ENCODE measurements at places on chromosomes 4 and X. TPM values are rescaled to one million over a fixed set of nuclear protein-coding genes. Genes with fewer than 3 reads are reported as not detected.

Gene RIPPLY1
- total RNA-seq: not detected

Gene CPZ
- total RNA-seq: 1.5 TPM

Gene SUPT20HL1
- total RNA-seq: not detected

Gene ATOH1
- total RNA-seq: 73.7 TPM

Gene EFNB1
- total RNA-seq: 92.2 TPM

Gene PPEF2
- total RNA-seq: not detected

Gene TEC
- total RNA-seq: 2.9 TPM

Gene PAGE2B
- not detected for total RNA-seq

Gene TXLNG
- 8.8 TPM for total RNA-seq

DNA sequence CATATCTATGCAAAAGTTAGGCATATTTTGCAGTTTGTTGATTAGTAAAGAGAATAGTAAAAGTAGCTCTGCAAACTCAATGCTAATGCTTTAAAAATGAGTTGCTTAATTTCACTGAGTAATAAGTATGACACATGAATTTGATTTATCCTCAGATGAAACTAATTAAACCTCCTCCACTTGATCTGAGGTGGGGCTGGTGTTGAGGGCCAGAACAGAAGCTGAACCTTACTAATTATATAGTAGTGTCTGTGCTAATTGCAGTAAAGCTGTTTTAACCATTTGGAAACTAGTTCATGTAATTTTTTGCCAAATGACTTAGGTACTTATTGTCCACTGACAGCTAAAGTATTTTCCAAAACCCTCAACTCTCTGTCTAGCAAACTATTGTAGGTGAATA, 7.7 kb upstream of the PGAM4 start:
- DNase-seq: no peak

DNA sequence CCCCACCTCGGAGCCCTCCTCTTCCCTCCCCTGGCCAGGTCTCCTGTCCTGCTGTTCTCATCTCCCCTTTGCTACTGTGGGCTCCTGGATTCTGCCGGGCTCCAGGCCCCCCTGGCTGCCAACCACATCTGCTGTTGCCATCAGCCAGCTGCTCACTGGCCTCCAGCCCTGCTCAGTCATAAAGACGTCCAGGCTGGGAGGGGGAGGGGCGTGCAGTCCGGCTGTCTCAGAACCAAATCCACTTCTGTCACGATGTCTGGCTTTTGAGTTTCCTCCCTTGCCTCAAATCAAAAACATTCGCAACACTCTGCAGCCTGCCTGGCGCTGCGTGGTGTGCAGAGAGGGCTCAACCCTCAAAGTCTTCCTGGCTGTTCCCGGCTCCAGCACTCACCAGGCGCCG, 7.1 kb downstream of the RASL11B start:
- DNase-seq: peak; percentile 50

- DNase-seq: no peak
Observed at GRCh38 chr4:88745581-88746163, 48.0 kb upstream of the NAP1L5 start.

- DNase-seq: no peak
Observed at GRCh38 chr4:184460499-184461285, 13.7 kb downstream of the IRF2 start.

- DNase-seq: no peak
Observed at GRCh38 chr4:166091912-166092510, 219.0 kb downstream of the TLL1 start.

GRCh38 chr4:159046683-159047082, 56.2 kb upstream of the RAPGEF2 start:
- no peak for DNase-seq

GRCh38 chr4:188613976-188614375, 474.7 kb downstream of the TRIML1 start:
- DNase-seq: no peak

GRCh38 chr4:81606166-81606565, 134.5 kb upstream of the RASGEF1B start:
- no peak for DNase-seq

- no peak for DNase-seq
Observed at GRCh38 chr4:128322986-128323385, 35.4 kb upstream of the PGRMC2 start.

- DNase-seq: no peak
Observed at GRCh38 chr4:145779319-145779801, 99.4 kb downstream of the C4orf51 start.

DNA sequence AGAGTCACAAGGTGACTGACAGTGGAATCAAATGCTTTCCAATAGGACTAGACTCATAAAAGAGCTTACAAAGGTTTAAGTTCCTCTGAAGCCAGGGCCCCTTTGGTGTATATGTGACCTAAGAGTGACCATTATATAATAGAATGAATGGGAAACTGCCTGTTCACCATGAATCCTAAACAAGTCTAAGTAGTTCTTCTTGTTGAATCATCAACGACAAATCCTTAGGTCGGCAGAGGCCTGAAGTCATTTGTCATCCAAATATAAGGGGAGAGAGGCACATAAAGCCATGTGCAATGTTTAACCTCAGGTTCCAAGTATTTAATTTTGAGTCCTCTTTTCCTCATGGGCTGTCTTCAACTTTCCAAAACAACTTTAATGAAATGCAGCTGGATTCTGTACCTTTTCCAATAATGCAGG, 122.4 kb downstream of the RASL11B start:
- no peak for DNase-seq

DNA sequence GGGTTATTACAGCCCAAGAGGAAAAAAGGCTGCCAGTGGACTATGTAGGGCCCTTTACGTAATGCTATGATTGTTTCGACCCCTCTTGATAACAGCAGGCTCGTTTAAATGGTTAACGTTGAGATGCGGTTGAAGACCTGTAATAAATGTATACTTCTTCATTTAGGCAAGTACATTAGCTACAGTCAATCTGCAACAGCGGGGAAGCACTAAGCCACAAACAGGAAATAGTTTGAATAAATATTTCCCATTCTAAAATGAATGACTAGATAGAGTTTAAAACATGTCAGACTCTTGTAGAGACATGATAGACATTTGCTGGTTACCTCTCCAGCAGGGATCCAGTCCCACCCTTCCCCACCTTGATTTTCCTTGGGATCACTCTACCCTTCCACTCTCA, 38.1 kb upstream of the STIM2 start:
- no peak for DNase-seq

- DNase-seq: no peak
Observed at GRCh38 chr4:73387552-73387951, 16.5 kb upstream of the ALB start.

- no peak for DNase-seq
Observed at GRCh38 chr4:76744241-76744921, 153.6 kb downstream of the SOWAHB start.

- DNase-seq: peak; percentile 25
Observed at GRCh38 chr4:82899374-82900065, 1.0 kb upstream of the THAP9 start.

DNA sequence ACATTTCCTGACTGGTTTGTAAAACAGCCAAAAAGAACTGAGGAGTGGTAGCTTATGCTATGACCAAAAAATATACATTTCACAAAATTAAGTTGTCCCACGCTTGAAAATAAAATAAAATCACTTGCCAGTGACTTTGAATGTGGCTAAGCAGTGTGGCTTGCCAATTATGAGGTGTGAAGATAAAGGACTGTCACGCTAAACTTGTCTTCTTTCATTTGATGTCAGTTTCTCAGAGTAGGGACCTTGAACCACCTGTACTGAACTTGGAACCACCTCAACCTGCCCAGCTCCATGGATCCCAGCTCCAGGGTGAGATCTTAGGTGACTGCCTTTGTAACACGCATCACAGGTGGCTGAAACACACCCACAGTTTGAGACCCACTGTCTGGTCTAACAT, 113.7 kb upstream of the TBL1X start:
- DNase-seq: no peak

DNA sequence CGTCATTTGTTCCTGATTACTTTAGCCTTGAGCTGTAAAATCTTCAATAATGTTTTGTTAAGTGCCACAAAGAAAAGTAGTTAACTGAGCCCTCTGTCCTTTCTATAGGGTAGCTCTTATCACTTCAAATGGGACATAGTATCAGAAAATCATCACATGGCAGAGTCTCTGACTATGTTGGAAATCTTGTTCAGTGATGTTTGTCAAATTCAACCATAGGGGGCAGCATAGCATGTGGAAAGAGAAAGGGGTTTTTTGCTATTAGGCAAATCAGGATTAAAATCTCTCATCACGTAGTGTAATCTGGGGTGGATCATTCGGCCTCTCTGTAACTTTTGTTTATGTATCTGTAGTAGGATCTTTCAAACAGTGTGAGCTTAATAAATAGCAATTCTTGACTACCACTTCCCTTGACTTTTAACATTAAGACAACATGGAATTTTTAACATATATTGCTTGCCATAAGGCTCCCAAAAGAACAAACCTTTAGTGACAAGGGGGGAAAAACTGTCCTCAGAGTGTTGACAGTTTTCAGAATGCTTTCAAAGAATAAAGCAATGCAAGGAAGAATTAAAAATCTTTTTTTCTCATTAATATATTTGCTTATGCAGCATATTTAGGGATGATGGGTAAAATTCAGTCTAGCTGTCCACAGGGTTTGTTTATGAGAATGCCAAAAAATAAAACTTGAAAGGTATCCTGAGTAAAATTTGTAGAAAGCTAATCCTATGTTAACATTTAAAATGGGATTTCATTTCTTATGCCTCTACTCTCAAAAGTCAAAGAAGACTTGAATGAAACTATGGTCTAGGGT, 127.2 kb downstream of the FBXW7 start:
- peak; percentile 34 for DNase-seq

- DNase-seq: no peak
Observed at GRCh38 chrX:113759422-113759821, 824.5 kb upstream of the HTR2C start.

- no peak for DNase-seq
Observed at GRCh38 chrX:129689796-129690195, 35.0 kb upstream of the APLN start.

GRCh38 chr4:7778510-7779431, 160.9 kb downstream of the AFAP1 start:
- DNase-seq: no peak

DNA sequence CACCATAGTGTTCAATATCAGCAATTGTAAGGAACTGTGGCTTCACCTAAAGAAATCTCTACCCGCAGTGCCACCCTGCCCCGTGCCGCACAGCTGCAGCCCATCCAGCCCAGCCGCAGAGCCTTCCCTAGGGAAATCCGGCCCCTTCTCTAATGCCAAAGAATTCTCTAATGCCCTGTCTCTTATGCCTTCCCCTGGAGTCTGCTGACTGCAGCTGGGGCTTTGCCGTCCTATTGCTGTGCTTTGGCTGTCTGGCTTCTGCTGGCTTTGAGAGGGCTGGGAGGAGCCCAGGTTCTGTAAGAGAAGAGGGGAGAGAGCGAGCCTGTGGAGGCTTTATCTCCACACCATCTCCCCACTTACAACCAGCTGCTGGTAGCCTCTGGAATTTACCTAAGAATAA, 85.9 kb upstream of the HELT start:
- DNase-seq: peak; percentile 6

GRCh38 chr4:132276989-132277388, 872.1 kb upstream of the PCDH10 start:
- no peak for DNase-seq

GRCh38 chrX:150842198-150842685, 56.2 kb downstream of the CD99L2 start:
- DNase-seq: no peak
